ENCODE measurements at places on chromosomes 5 and 9.

DNA sequence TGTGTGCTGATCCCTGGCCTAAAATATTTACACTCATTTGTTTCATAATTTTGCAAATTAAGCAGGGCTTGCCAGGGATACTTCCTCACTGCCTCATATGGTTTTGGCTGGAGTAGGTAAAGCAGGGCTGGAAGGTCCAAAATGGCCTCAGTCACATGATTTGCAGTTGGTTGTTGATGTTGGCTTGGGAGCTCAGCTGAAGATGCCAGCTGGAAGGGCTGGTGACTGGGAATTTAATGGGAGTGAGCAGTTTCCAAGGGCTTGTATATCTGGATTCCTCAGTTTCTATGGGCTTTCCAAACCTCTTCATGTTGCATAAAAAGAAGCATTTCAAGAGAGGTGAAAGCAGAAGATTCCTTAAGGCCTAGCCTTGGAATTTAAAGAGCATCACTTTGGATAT is 729.3 kb downstream of the CDH18 start:
- no peak for DNase-seq

DNA sequence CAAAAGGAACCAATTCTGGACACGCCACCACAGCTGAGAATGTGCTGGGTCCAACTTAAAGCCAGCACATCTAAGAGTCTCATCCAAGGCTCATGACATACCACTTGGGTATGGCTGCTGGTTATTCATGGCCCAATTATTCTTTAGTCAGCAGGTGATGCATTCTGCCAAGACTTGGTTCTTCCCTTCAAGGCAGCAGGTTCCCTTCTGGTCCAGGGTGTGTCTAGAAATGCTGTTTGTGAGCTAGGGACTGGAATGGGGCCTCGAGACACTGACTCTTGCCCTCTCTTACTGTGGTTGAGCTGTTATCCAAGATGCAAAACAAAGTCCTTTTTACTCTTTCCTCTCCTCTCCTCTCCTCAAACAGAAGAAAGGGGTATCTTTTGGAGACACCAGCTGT is 522.6 kb downstream of the HINT1 start:
- DNase-seq: no peak

- DNase-seq: no peak
These were observed 1012.4 kb downstream of the CDH18 start for GRCh38 chr5:18975624-18976023.

GRCh38 chr5:160463740-160464465 is 42.2 kb downstream of the PTTG1 start:
- no peak for DNase-seq

DNA sequence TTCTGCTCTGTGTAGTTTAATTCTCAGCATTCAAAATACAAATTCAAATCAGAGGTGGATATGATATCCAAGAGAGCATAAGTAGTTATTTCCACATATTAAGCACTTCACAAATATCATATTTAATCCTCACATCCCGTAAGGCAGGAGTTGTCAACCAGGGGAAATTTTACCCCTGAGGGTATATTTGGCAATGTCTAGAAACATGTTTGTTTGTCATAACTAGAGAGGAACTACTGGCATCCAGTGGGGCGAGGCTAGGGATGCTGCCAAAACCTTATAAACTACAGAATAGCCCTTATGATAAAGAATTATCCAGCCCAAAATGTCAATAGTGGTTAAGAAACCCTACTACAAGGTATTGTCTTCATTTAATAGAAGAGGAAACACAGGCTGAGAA is 619.4 kb downstream of the SLCO4C1 start:
- DNase-seq: no peak

DNA sequence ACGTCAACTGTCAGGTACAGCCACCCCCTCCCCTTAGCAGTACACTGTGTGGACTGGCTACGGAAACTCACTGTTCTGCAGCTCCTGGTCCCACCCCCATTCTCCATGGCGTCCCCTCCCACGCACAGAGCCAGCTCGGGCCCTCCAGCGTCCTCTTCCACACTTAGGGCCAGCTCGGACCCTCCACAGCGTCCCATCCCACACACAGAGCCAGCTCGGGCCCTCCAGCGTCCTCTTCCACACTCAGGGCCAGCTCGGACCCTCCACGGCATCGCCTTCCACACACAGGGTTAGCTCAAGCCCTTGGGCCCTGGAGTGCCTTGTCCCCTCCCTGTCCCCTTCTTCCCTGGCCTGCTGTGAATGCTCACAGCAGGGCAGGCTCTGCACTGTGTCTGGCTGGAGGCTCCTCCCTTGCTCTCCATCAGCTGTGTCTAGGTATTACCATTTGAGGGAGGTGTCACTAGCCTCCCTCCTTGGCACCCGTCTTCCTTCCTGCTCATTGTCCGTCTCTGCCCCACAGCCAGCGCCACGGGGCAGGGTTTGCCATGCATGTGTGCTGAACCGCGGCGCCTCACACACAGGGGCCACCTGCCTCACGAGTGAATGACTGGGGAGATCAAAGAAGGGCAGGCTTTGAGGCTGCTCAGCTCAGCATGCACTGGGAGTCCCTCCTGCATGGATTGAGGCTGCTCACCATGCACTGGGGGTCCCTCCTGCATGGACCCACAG is 78.5 kb upstream of the CACNA1B start:
- no peak for DNase-seq

- DNase-seq: no peak
These were observed 282.2 kb downstream of the CWC27 start for GRCh38 chr5:65050826-65051498.

DNA sequence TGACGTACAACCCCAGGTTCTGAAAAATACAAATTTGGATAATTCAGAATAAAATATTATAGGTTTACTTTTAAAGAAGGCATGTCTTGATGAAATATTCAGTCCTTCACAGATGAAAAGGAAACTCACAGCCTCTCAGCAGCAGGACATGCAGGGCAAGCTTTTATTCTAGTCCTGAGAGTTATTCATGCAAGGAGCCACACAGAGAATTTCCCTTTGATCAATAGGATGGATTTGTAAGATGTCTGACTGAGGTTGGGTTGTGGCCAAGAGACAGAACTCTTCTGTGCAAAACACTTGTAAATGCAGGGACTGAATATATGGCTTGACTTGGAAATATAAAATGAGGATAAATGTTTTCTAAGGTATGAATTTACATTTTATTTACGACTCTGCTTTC is 48.8 kb upstream of the TBCA start:
- no peak for DNase-seq

DNA sequence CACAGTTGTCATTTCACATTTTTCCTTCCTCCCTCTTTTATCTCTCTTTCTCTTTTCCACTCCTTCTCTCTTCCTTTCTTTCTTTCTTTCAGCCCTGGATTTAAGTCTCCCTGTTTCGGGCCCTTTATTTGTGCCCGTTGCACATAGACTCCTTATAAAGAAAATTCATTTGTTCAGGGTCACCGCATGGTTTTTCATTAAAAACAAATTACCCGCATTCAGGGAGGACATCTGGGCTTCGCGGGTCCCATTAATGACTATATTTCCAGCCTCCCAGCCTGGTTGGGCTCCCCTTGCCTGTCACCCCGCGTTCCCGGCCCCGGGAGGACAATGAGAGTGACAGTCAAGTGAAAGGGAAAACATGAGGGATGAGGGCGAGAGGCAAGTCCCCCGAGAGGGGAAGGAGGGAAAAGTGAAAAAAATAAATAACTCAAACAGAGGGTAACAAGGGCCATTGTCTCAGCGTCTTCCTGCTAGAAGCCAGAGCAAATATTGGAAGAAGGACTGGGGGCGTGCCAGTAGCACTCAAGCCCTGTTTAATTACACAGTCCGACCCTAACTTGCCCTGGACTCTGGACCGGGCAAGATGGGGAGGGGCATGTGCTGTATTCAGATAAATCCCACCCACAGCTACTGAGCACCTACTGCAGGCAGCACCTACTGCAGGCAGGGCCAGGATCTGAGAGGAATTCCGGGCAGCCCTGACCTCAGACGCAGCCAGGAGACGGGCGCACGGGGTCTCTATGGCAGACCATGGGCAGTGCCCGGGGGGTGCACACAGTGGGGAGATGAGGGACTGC is 166.2 kb downstream of the PAX5 start:
- DNase-seq: no peak

- DNase-seq: no peak
These were observed 71.1 kb downstream of the MAPKAP1 start for GRCh38 chr9:125635888-125636287.

- no peak for DNase-seq
These were observed 18.0 kb downstream of the IL5 start for GRCh38 chr5:132525299-132525724.

GRCh38 chr5:88298425-88298824 is 29.8 kb upstream of the TMEM161B start:
- DNase-seq: no peak

DNA sequence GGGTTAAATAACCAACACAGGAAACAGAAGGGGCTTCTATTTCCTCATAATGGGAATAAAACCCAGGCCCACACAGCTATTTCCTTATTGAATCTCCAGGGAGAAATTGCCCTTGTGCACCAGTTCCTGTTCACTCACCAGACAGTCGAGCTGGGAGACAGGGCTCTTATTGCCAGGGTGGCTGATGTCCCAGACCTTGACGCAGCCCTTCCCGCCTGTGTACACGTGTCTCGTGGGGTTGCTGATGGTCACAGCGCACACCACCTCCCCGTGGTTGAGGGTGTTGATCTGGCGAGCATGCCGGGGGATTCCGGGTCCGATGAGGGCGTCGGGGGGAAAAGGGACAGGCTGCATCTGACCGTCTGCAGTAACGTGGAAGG is 96.5 kb downstream of the TLE1 start:
- DNase-seq: no peak

DNA sequence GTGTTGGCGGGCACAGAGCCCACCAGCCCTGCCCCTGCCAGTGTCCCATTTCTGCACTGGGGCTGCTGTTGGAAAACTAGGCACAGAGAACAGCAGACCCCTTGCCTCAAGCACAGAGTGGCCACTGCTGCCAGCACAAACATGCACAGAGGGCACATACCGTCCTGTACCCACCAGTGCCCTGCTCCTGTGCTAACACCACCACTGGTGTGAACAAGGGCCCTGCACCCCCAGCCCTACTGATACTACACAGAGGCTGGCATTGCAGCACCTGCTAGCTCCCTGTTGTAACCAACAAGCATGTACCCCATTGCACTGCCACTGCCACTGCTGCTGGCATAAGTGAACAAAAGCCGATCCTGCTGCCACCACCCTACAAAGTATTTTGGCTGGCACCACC is 348.0 kb upstream of the MPDZ start:
- no peak for DNase-seq

Data from stimulated activated CD8-positive, alpha-beta memory T cell treated with anti-CD3 and anti-CD28 coated beads, Interleukin-7, amount 100 ng/mL, for 24 hours (primary cell).